HFFc6 (cell line): ENCODE measurements at places on chromosomes 1 and 21. TPM values are rescaled to one million over a fixed set of nuclear protein-coding genes. Genes with fewer than 3 reads are reported as not detected.

DNA sequence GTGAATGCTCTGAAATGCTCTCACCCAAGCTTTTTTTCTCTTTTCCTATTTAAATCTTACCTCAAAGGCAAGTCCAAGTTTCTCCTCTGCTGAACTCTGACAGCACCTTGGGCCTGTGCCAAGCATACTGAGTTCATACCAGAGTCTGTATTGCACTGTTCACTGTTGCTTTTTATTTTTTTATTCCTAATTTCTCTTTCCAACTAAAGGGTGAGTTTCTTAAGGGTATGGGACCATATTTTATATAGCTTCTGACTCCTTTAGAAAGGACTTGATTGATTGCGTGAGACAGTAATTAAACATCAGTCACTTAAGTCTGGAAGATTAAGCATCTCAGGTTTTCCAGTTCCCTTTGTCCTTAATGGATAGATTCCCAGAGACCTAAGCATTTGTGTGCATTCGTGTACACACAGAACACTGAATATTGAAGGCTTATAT lies 69.9 kb downstream of the CACHD1 start:
- no peaks in the 10 kb centered on the region for H3K36me3 ChIP-seq
- peak overlapping the region; percentile 62 for H3K27ac ChIP-seq
- H3K27me3 ChIP-seq = no peaks in the 10 kb centered on the region
- peaks cover 47% of the 10 kb centered on the region for H3K4me1 ChIP-seq
- peak overlapping the region; percentile 82 for H3K4me3 ChIP-seq

The HES3 gene
- not detected in 2 replicates for total RNA-seq

GRCh38 chr1:2627746-2628145 lies 5.1 kb downstream of the MMEL1 start:
- H3K4me1 ChIP-seq = no peaks in the 10 kb centered on the region
- no peak for DNase-seq
- peaks cover 23% of the 10 kb centered on the region for H3K27me3 ChIP-seq

DNA sequence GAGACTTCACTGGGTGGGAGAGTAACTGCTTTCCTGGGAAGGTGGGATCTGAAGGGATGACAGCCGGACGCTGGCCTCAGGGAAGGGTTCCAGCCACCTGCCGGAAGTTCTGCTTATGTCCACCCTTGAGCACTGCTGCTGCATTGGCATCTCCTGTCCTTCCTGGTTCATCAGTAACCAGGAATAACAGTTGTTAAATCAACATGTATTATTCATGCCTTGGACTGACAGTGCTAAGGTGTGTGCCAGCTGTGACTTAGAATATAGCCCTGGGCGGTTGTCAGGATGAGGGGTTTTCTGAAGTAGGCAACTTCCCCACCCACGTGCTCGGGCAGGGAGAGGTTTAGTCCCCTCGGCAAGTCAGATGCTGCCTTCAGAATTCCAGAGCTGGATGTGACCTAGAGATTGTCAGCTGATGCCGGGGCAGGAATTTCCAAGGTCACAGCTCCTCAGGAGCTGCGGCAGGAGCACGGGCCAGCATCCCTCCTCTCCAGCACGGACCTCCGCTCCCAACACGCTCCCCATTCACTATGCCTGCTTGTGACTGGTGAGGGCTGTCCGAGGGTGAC lies 17.9 kb downstream of the CLDN14 start:
- no peak for DNase-seq
- H3K27ac ChIP-seq = no peak overlapping the region
- H3K36me3 ChIP-seq = no peaks in the 10 kb centered on the region
- no peak overlapping the region for H3K4me3 ChIP-seq
- peaks cover 8% of the 10 kb centered on the region; the same call in 1 of the 2 replicates for H3K27me3 ChIP-seq
